ENCODE measurements at places on chromosomes 7 and 10.

DNA sequence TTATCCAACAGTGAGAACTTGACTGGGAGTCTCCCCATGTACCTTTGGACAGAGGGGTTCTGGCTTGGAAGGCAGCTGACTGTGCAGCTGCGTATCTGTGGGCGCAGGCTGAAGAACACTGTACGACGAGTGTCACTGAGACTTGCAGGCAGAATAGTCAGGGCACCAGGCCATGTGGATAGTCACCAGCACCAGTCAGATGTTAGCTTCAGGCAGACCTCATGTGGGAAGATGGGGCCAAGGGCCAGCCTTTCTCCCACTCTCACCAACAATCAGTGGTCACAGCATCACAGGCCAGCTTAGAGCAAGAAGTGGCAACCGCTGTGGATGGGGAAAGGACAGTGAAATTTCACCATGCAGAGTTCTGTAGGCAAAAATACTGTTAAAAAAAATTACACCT is 43.4 kb upstream of the GJD4 start:
- no peak for DNase-seq

- DNase-seq: no peak
Measured at GRCh38 chr7:103129702-103130549, 19.0 kb downstream of the NAPEPLD start.

DNA sequence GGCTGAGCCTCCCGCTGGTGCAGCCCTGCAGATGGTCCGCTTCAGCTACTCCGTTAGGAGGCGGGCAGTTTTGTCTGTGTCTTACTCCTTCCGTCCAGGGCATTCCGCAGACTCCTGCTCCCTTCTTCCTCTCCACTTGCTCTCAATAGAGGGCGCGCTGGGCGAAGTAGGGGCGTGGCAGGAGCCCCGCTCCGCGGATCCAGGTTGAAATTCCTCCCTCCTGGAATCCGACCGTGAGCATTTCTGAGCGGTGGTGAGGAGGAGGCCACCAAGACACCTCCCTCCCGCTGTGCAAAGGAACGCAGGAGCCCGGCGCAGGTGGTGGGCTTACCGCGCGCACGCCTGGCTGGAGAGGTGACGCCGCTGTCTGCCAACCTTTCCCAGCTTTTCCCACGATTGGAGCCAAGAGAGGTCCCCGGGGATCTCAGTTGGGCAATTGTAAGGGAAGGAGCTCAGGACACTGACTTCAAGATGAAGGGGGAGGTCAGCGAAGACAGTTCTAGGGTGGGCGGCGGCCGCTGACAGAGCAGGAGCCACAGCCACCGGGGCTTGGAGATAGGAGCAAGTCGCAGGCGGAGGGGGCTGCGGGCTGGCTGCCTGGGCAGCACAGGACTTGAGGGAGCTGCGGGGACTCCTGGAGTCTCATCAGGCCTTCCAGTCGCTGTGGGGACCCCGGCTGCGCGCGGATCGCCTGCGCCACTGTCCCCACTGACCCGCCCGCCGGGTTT is 1011.3 kb downstream of the XPNPEP1 start:
- no peak for DNase-seq

GRCh38 chr7:5278766-5279165 is 4.0 kb upstream of the SLC29A4 start:
- DNase-seq: no peak

- no peak for DNase-seq
Measured at GRCh38 chr10:44578271-44578670, 193.4 kb upstream of the CXCL12 start.

- DNase-seq: no peak
Measured at GRCh38 chr10:63862860-63863259, 341.7 kb downstream of the REEP3 start.

GRCh38 chr7:155323001-155323638 is 25.4 kb downstream of the INSIG1 start:
- DNase-seq: no peak

- DNase-seq: no peak
Measured at GRCh38 chr10:29895456-29895855, 163.9 kb downstream of the JCAD start.
